Psoas muscle (tissue), 8 donors: ENCODE measurements at places on chromosomes 7 and 10. TPM values are rescaled to one million over a fixed set of nuclear protein-coding genes. Genes with fewer than 3 reads are reported as not detected.

GBF1 gene
- 47.1 TPM for total RNA-seq

PLPP4 gene
- not detected for total RNA-seq

CTAGE6 gene
- not detected for total RNA-seq

TBATA gene
- total RNA-seq = not detected

PLAU gene
- 9.4 TPM for total RNA-seq

PRXL2A gene
- total RNA-seq = 51.8 TPM

LRIT1 gene
- total RNA-seq = not detected

GDF10 gene
- total RNA-seq = not detected

UTF1 gene
- not detected for total RNA-seq

LIPM gene
- not detected for total RNA-seq

GPR15LG gene
- total RNA-seq = not detected

OR9A2 gene
- not detected for total RNA-seq

- no peak for DNase-seq
Measured at GRCh38 chr7:49911909-49912308, 138.5 kb downstream of the VWC2 start.

DNA sequence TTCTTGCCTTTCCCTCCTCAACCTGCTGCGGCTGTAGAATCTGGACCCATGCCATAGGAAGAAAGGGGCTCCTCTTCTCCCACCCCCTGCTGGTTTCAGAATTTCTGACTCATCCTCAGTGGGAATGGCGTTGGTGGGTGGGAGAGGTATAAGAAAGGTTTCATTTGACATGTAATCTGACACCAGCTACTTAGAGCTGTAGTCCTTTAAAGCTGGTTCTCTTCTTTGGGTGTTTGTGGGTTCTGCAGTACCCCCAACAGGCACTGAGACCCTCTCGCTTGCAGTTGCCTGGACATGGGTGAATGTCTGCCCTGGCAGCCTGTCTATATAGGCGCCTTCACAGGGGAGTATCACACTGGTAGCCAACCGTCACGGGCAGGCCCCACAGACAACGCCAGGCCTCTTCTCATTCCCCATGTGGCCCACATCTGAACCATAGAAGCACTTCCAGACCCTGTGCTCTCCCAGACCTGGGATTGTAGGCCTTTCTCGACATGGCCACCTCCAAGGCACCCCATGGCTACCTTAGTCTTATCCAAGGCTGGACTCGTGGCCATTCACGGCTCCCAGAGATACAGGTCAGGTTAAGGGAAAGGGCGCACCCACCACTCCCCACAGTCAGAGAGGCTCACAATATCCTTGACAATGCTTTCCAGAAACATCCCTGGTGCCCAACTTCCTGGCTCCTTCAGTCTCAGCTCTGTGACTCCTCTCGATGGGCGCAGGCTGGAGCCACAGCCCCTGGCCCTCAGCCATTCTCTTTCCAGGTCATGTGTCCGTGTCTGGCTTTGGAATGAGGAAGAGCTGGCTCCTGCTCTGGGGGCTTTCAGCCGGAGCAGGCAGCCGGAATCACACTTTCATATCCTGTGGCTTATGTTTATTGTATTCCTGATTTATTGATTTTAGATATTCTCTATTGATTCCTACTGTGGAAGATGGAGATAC, 17.5 kb downstream of the ZNF862 start:
- DNase-seq = peak; percentile 26

- DNase-seq = peak; percentile 43
Measured at GRCh38 chr7:143487566-143487965, 9.9 kb downstream of the TAS2R41 start.

DNA sequence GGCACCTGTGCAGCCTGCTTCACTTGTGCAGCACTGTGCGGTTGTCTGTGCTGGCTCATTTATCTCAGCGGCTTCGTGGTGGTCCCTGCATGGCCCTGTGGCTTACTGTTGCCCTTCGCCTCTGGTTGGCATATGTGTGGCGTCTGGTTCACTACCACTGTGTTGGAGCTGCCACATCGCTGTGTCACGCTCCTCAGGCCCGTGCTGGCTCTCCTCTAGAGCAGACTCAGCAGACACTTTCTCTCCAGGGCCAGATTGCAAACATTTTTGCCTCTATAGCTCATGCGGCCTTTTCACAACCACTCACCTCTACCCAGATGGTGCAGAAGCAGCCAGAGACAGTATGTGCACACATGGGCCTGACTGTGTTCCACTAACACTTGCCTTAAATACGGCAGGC, 37.9 kb downstream of the PPP2R2D start:
- DNase-seq = no peak

DNA sequence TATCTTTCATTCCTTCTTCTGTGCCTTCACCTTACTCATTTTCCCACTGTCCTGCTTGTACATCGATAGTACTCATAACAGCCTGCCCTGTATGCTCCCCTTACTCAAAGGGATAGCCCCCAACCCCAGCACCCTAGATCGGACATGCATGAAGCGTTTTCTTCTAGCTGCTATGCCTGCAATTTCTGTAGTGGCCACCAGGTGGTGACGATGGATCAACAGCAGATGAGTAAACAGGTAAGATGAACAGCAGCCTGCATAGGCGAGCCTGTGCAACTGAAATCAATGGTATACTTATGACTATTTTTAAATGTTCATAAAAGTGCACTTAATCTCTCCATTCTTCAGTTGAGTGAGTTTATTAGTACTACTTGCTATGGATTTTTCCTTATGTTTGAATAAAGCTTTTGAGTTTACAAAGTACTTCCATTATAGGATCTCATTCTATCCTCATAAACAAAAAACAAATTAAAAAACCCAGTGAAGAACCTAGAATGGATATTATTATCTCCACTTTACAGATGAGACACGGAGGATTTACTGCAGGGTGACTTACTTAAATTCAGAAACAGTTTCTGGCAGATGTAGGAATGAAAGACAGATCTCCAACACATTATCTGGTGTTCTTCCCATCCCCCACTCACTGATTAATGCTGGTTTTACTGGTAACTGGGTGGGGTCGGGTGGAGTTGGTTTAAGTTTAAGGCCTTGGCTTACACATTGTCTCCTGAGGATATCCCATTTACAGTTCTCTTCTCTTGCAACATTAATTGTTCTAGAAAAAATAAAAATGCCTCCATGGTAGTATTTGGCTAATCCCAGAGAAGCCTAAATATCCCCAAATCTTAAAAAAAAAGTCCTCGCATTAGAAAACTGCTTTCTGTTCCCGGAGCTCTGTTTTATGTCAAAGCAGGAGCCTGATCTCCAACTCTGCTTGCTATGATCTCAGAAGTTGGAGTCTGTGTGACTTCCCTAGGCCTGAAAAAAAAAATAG, 222.1 kb downstream of the GLI3 start:
- no peak for DNase-seq

DNA sequence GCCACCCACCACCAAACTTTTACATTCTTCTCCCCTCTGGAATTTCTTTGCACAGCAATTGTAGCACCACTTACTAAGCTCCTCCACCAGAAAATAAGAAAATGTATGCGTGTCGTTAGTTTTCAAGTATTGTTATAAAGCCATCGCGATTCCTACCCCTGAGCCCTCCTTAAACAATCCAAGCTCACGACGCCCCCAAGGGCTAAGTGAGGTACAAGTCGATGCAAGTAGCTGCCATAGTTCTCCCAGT, 1.3 kb downstream of the FRAT2 start:
- no peak for DNase-seq

DNA sequence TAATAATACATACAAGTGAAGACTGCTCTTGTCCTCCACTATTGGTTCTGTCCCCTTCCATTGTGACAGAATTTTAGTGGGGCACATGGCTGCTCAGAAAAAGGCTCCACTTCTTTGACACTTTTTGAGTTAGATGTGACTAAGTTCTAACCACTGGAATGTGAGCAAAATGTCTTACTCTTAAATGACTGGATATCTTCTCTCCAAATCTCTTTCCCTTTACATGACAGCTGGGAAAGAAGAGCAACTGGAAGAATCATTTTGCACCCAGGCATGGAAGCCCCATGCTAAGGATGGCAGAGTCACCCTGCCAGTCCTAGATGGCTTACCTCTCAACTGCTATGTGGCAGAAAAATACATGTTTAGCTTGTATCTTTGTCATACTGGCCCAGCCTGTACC, 97.7 kb downstream of the CACNA2D1 start:
- no peak for DNase-seq

GRCh38 chr7:155210356-155210755, 87.3 kb upstream of the INSIG1 start:
- no peak for DNase-seq

- DNase-seq = no peak
Measured at GRCh38 chr10:22545643-22546042, 168.7 kb downstream of the PIP4K2A start.

GRCh38 chr10:95353123-95353522, 62.3 kb upstream of the PDLIM1 start:
- DNase-seq = no peak

DNA sequence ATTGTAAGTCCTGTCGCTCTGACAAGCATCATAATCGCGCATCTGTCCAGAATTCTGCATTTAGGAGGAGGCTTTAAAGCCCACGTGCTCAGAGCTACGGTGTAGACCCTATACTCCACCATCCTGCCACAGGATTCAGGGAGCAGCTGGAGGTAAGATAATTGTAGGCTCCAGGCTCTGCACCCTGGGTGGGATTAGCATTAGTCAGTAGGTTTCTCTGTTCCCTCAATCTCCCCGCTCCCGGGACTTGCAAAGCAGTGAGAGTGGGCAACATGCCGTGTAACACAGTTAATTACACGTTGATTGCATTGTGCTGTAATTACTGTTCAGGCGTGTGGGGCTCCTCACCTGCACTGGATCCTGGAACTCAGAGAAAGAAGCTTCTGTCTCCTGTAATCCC, 89.3 kb upstream of the CUX1 start:
- no peak for DNase-seq

- DNase-seq = no peak
Measured at GRCh38 chr10:132096863-132097478, 31.2 kb downstream of the JAKMIP3 start.

GRCh38 chr7:113892818-113893217, 26.0 kb downstream of the PPP1R3A start:
- DNase-seq = no peak

- DNase-seq = no peak
Measured at GRCh38 chr10:23073527-23073926, 21.9 kb upstream of the MSRB2 start.

DNA sequence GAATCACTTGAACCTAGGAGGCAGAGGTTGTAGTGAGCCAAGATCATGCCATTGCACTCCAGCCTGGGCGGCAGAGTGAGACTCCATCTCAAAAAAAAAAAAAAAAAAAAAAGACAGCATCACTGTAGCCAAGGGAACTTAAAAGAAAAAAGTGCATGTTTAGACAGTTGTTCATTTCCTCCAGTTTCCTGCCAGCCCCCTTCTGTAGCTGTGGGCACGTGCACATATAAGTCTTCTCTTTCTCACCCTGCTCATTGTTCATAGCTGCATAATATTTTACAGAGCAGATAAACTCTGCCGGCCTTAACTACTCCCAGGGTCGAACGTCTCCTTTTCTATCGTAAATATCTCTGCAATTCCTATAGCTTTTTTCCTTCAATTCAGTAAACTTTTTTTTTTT, 132.6 kb downstream of the LHPP start:
- no peak for DNase-seq

GRCh38 chr10:106242301-106242700, 922.2 kb downstream of the SORCS1 start:
- no peak for DNase-seq

GRCh38 chr7:38169847-38170246, 8.2 kb upstream of the STARD3NL start:
- no peak for DNase-seq

- no peak for DNase-seq
Measured at GRCh38 chr10:31291123-31291522, 27.9 kb upstream of the ZEB1 start.

DNA sequence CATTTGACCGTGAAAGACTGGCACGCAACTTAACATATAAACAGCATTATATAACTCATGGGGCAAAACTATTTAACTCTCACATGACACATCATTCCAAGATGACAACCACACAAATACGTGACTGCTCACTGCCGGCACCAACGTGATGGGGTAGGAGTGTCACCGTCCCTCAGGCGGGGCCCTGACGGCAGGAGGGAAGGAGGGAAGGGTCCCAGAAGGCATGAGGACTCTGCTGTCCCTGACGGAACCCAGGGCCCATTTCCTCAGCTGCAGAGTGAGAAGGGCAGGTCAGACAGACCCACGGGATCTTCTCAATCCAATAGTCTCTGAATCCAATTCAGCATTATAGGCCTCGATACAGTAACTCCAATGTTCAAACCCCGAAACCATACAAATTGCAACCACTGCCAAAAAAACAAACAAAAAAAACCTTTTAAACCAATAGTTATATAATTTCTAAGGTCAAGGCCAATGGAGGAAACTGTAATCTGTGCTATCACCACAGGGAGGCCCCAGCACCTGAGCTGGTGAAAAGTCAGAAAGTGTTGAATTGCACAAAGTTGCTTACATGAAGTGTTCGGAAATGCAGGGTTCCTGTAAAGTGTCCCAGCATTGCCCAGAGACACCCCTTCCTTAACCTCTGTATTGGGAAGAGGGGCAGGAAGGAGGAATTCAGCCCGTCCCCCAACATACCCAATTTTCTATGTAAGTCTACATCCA, 137.4 kb downstream of the TNS3 start:
- DNase-seq = no peak
